ENCODE measurements at places on chromosomes 3 and 15.
A peak's percentile ranks its signal among the peaks of the same experiment; 100 is the strongest.

DNA sequence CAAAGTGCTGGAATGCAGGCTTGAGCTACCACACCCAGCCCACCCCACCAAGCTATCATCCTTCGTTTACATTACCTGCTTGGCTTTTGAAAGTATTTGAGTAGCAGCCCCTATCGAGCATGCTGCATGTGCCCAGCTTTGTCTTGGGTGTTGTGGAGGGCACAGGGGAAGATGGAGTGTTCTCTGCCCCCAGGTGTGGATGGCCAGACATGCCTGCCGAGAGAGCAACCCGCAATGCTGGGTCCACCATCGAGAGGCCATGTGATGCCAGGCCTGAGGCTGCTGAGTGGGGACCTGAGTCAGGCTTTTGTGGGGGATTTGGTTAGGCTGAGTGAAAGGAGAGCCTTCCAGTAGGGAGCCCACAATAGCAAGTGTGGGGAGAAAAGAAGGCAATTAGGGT is 25.9 kb downstream of the FOXL2NB start:
- ATAC-seq = no peak

DNA sequence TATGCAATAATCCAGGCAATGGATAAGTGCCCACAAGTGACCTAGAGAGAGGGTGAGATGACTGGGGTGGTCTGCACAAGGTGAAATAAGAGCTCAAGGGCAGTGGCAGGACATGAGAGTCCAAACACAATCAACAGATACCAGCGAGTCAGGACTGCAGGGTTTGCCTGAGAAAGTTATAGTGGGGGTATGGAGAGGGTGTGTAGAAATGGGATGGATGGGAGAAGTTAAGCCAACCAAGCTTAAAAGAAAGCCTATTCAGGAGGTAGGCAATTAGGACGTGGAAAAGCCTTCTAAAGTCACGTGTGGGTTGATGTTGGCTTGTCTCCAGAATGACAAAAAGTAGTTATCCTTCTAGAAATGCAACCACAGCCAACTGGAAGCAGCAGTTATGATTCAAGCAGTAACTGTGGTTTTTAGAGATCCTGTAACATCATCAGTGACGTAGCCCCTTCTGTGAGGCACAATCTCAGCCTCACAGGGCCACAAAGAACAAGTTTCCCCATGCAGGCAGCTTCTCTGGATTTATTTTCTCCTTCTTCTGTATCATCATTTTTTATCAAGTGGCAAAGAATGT is 56.1 kb downstream of the FAM174B start:
- ATAC-seq = no peak

DNA sequence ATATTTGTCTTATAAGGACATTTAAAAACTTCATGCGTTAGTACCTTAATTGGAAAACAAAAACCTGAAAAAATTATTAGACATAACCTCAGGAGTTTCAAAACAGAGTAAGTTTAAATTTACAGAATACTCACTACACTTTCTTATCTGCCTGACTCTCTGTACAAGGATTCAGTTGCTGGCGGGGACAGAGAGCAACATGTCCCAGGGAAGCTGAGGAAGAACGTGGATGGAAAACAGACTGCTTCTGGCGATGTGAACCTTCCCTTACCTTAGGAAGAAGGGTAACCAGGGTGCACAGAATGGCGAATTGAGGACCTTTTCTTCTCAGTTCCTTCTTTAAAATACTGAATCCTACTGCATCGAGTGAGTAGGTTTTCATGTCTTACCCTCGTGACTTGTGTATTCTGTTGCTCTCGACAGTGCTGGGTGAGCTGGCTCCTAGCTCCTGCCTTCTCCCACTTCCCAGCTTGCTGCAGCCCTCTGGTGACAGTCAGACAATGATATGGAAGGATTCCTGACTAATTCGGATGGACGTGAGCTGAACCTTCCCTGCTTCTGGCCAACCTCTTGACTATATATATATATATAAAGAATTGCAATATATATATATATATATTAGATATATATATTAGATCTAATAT is 178.2 kb downstream of the PDZRN3 start:
- no peak for ATAC-seq

GRCh38 chr3:47961815-47962606 is 54.2 kb downstream of the MAP4 start:
- peak; percentile 87 for ATAC-seq

- no peak for ATAC-seq
Measured at GRCh38 chr3:110858549-110858948, 213.1 kb upstream of the NECTIN3 start.

DNA sequence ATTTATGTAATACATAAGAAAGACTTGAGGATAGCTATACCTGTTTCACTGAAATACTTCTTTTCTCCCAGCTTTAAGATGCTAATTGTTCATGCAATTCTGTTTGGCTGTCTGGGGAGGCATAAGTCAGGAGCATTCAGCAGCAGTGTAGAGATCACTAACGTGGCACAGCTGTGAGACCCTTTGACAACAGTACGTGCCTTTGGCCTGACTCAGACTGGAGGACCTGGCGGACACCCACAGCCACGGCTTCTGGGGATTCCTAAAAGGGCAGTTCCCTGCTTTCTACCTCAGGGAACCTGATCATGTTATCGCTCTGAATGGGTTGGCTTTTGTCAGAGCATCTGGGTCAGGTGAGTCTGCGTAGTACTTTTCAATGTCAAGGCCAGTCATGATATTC is 295.0 kb upstream of the ICE2 start:
- ATAC-seq = no peak

DNA sequence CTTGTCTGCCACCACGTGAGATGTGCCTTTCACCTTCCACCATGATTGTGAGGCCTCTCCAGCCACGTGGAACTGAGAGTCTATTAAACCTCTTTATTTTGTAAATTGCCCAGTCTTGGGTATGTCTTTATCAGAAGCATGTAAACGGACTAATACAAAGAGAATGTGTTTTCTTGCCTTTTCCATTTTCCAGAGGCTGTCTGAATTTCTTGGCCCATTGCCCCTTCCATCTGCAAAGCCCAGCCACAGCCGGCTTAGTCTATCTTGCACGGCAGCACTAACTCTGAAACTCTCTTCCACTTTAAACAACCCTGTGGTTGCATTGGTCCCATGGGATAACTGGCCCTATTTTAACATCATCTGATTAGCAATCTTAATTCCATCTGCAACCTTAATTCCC is 215.3 kb downstream of the LRTM1 start:
- no peak for ATAC-seq

DNA sequence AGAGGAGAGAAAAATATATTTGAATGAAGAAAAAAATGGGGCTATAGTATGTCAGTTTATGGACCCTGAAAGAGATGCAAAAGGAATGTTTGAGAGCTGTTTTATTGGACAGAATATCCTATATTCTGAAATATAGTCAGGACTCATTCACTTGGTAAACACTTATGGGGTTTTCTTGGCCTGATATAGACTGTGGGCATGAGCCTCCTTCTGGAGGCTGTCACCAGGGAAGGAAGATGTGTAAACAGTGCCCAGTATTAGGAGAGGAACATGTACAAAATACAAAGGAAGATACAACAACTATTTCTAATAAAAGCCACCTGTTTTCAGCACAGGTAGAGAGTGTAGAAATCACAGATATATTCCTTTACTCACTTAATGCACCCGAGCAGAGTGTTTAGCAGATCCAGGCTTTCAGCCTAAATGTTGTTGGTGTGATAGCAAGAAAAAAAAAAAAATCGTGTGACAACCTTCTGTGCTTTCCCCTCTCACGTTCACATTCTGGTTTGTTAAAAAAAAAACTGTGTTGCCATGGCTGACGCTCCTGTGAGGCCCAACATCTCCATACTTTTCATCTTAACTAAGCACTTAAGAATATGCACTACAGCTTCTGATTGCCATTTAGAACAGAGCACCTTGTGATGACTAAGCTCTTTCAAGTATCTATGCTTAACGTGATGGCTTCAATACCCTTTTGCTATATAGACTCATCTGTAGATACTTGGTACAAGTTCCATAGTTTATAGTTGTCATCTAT is 134.1 kb downstream of the MBNL1 start:
- no peak for ATAC-seq

GRCh38 chr3:42667523-42668412 is 14.3 kb downstream of the ZBTB47 start:
- ATAC-seq = no peak

- ATAC-seq = no peak
Measured at GRCh38 chr3:153502682-153503081, 340.7 kb downstream of the RAP2B start.

- peak; percentile 93 for ATAC-seq
Measured at GRCh38 chr3:10983219-10983916, 9.2 kb upstream of the SLC6A1 start.

- ATAC-seq = peak; percentile 39
Measured at GRCh38 chr3:189458528-189458927, 172.7 kb upstream of the TP63 start.

GRCh38 chr3:20340324-20340928 is 154.4 kb upstream of the SGO1 start:
- peak; percentile 79 for ATAC-seq

DNA sequence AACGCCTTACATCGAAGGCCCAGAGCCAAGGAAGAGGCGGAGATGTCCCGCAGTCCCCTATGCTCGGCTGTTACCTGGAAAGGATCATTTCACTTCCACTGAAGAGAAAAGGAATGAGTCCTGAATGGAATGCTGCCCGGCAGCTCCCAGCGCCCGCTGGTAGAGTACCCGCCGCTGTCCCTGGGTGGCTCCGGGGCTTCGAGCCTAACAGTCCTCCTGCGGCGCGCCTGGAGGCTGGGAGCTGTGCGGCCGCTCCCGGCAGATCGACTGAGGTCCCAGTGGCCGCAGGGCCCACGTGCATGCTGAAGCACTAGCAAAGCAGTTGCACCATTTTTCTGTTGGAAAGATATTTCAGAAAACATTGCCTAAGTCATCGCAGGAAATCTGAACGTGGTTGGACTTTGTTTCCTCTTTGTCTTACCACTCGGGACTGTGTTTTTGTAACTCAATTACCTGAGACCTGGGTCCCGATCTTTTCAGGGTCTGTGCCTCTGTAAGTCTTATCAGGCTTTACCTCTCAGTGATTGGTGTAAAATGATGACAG is 984 bp downstream of the RNU6-1 start:
- ATAC-seq = peak; percentile 10

DNA sequence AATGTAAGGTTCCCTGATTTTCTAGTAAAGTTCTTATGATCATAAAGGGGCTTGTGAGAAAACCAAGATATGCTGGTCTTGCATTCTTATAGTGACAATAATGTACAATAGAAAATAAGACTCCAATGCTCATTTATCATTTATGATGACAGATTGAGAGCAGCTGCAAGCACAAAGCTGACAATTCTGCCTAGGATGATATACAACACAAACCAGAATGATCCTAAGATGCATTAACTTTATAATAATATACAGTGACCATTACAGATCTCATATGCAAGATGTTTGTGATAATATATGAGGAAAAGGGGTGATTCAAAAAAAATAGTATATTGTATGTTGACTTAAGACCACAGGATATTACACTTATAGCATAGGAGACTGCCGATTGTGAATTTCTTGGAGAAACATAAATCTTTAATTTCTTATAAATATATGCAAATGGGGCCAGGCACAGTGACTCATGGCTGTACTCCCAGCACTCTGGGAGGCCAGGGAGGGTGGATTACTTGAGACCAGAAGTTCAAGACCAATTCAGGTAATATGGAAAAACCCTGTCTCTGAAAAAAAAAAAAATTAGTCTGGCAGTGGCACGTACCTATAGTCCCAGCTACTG is 387.0 kb downstream of the ZBBX start:
- no peak for ATAC-seq

GRCh38 chr15:35450492-35450891 is 95.5 kb downstream of the DPH6 start:
- ATAC-seq = no peak

- no peak for ATAC-seq
Measured at GRCh38 chr15:25830844-25831451, 32.2 kb downstream of the ATP10A start.

DNA sequence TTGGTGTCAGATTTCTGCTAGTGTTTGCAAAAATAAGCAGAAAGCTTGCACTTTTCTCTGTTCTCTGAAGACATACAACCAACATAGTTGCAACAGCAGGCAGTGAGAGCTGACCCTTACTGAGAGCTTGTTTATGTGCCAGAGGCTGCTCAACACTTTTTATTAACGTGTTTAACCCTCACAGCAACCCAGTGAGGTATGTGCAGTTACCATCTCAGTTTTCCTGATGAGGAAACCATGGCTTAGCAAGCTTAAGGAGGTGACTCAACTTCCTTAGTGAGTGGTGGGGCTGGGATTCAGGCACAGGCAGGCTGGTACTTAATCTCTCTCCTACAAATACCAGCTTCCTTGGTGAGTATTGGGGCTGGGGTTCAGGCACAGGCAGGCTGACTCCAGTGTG is 158.1 kb upstream of the CTDSPL start:
- no peak for ATAC-seq

DNA sequence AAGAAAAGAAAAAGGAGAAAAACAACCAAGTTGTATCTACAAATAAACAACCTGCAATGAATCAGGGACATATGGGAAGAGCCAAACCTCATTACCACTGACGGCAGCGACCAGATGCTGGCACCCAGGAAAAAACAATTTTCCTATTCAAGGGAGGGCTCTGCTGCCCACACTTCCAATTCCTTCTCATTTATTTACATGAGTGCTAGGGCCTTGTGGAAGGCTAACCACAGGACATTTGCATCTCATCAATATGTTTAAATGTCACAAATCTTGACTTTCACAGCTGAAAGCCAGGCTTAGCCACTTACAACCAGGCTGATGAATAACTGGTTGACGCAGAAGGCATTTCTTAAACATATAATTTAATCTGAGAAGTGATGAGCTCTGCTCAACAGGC is 36.0 kb downstream of the RFTN1 start:
- ATAC-seq = no peak

DNA sequence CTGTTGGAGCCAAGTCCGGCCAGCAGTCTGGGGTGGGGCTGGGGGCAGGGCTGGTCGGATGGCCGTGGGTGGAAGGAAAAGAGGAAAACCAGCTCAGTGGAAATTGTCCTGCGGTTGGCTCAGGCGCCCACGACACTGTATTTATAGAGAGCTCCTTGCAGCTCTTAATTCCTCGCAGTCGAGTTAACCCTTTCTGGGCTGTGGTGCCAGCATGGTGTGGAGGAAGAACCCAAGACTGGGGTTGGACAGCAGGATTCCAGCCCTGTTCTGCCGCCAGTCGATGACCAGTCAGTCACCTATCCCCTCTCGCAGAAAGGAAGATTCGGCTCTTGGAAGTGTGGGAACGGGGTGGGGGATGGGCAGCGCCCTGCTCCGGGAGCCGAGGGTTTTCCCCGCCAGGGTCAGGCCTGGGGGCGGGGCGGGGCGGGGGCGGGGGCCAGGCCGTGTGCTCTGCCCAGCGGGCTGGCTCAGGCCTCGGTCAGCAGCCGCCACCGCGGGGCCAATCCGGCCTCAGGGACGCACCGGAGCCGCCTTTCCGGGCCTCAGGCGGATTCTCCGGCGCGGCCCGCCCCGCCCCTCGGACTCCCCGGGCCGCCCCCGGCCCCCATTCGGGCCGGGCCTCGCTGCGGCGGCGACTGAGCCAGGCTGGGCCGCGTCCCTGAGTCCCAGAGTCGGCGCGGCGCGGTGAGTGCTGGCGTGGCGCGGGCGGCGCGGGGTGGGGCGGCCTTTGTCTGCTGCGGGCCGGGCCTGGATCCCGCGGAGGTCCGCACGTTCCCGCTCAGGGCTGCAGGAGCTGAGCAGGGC is at the start of gene CD276:
Gene CD276, plus strand, starts transcription at position 607 of the 804 bp plus-strand sequence. CDS start 15,257 bp downstream, outside the sequence.
- peak; percentile 50 for ATAC-seq

Measured in esophagus mucosa (tissue), 1 donor.